Body of pancreas (tissue), 4 donors: ENCODE measurements at places on chromosomes 13 and 19.

DNA sequence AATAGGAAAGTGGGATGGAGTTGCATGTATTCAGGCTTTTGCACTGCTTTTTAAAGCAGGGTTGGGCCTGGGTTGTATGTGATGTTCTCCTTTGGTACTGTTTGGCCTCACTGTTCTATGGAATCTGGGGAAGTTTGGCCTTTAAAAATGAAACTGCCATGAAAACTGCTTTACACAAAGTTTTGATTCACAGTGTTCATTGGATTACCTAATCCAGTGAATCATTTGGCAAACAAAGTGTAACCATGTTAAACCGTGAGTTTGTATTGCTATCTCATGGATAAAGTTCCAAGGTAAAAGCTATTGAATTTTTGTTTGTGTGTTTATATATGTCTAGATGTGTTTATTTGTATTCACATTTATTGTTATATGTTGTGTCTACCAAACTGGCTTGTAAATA is 1658.6 kb downstream of the OLFM4 start:
- H3K27ac ChIP-seq: no peak overlapping the region
- no peak for DNase-seq
- no peak overlapping the region for H3K4me3 ChIP-seq
- no peaks in the 10 kb centered on the region for H3K27me3 ChIP-seq

DNA sequence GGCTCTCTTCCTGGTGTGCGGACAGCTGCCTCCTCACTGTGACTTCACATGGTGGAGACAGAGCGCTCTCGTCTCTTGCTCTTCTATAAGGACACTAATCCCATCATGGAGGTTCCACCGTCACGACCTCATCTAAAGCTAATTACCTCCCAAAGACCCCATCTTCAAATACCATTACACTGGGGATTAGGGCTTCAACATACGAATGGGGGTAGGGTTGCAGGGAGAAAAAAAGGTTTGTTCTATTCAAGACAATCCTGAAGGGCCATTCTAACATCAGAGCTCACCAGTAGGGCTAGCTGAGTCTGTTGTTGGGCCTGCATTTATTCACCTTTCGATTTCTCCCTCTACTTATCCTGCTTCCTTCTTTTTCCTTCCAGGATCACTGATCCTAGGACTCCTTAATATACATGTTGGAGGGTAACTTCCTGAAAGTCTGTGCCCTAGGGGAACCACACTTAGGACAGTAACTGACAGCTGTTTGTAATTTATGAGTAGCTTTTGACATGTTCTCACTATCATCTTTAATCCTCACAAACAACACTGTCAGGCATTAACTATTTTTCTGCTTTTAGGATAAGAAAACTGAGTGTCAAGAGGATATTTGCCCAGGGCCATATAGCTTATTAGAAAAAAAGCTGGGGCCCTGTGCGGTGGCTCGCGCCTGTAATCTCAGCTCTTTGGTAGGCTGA is 18.8 kb upstream of the GTF2F2 start:
- H3K27ac ChIP-seq: no peak overlapping the region

DNA sequence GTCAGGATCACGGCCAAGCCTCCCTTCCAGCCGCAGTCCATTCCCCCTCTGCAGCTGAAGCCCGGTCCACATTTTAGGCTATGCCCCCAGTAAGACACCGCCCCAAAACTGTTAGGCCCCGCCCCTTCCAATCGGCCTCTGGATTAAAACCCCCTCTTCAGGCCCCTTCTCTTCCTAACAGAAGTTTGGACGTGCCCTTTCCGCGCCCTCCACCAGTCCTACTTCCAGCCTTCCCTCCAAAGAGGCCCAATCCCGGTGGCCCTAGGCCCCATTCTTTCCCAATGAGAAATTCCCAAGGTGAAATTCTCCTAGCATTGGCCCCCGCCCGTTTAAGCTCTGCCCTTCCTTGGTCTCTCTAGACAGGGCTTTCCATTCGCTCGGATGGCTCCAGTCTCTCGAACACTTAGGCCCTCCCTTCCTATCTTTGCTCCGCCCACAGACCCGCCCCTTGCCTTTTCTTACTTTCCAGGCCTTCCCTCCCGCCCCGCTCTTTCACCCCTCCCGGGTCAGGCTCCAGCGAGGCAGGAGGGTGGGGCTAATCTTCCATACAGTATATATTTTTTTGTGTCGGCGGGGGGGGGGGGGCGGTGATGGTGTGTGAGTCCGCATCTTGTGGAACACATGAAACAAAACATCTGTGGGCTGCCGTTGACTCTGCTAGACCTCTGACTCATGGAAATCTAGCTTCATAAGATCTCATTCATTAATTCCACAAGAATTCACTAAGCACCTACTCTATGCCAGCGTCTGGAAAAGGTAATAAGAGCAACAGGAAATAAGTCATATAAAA is 13.6 kb downstream of the LTBP4 start:
- no peak overlapping the region for H3K4me3 ChIP-seq
- peaks cover 11% of the 10 kb centered on the region for H3K4me1 ChIP-seq
- H3K27me3 ChIP-seq: no peaks in the 10 kb centered on the region
- H3K27ac ChIP-seq: no peak overlapping the region

- H3K4me3 ChIP-seq: no peak overlapping the region
- H3K27me3 ChIP-seq: peaks cover 7% of the 10 kb centered on the region
- peaks cover 14% of the 10 kb centered on the region for H3K4me1 ChIP-seq
- no peaks in the 10 kb centered on the region for H3K36me3 ChIP-seq
- no peak overlapping the region for H3K27ac ChIP-seq
These were observed 3.4 kb upstream of the RFX2 start for GRCh38 chr19:6113616-6114188.

GRCh38 chr13:113916330-113916815 is 52.5 kb upstream of the GAS6 start:
- H3K27ac ChIP-seq: no peak overlapping the region
- H3K27me3 ChIP-seq: no peaks in the 10 kb centered on the region
- no peaks in the 10 kb centered on the region for H3K4me1 ChIP-seq

DNA sequence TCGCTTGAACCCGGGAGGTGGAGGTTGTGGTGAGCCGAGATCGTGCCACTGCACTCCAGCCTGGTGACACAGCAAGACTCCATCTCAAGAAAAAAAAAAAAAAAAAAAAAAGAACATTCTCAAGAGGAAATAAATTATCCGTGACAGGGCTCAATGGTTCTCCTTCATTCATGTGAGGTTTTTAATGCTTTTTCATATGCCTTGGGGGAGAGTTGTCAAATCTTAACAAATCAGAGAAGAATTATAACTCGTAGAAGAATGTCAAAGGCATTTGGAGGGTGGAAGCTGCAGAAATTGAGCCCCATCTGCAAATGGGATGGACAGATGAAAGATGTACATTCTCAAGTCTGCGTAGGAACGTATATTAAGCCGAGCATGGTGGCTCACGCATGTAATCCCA is 34.9 kb upstream of the HOMER3 start:
- H3K27ac ChIP-seq: no peak overlapping the region
- H3K36me3 ChIP-seq: no peaks in the 10 kb centered on the region
- no peak overlapping the region for H3K4me3 ChIP-seq
- no peaks in the 10 kb centered on the region for H3K27me3 ChIP-seq
- no peak for DNase-seq

DNA sequence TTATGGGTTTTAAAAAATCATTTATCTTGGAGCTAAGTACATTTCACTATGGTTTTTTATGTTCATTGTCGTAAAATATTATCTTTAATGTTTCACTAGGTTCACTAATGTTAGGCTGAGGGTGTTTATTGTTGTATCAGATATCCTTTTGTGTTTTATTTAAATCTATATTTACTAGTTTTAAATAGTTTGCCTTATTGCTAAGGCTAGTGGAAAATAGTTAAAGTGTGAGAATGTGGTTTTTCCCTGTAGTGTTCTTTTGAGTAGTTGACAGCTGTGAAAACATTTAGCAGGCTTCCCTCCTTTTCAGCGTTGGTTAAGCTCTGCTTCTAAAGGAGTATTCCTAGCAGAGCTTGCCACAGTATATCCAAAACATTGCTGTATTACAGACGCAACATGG is 139.0 kb downstream of the TM9SF2 start:
- no peaks in the 10 kb centered on the region for H3K4me1 ChIP-seq
- no peak for DNase-seq
- H3K27ac ChIP-seq: no peak overlapping the region
- H3K4me3 ChIP-seq: no peak overlapping the region

- H3K36me3 ChIP-seq: no peaks in the 10 kb centered on the region
- H3K4me3 ChIP-seq: no peak overlapping the region
- peak; percentile 89 for DNase-seq
These were observed 90.0 kb downstream of the WDFY2 start for GRCh38 chr13:51674276-51674675.

GRCh38 chr13:36966404-36966803 is 32.7 kb downstream of the ALG5 start:
- H3K27ac ChIP-seq: no peak overlapping the region
- H3K4me1 ChIP-seq: no peaks in the 10 kb centered on the region
- no peak for DNase-seq
- no peaks in the 10 kb centered on the region for H3K27me3 ChIP-seq

DNA sequence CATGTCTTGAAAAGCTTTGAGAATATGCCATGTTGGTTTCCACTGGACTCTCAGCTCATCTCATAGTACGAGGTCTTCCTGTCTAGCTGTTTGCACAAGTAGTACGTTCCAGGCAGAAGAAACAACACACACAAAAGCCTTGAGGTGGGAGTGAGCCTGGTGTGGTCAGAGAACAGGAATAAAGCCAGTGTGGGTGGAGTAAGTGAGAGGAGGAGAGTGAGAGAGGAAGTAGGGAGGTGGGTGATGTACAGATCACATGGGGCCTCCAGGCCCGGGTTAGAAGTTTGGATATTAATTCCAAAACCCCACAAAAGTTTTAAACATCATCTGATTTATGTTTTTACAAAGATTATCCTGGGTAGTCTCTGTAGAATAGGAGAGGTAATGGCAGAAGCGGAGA is 230.6 kb downstream of the MTUS2 start:
- H3K27me3 ChIP-seq: no peaks in the 10 kb centered on the region
- DNase-seq: no peak
- H3K36me3 ChIP-seq: no peaks in the 10 kb centered on the region
- no peak overlapping the region for H3K4me3 ChIP-seq
- no peaks in the 10 kb centered on the region for H3K4me1 ChIP-seq

- DNase-seq: no peak
- H3K27me3 ChIP-seq: no peaks in the 10 kb centered on the region
- no peaks in the 10 kb centered on the region for H3K36me3 ChIP-seq
- H3K27ac ChIP-seq: no peak overlapping the region
- H3K4me1 ChIP-seq: no peaks in the 10 kb centered on the region
These were observed 394.2 kb downstream of the ITGBL1 start for GRCh38 chr13:101846701-101847100.

- H3K36me3 ChIP-seq: no peaks in the 10 kb centered on the region
- H3K4me1 ChIP-seq: no peaks in the 10 kb centered on the region
- no peaks in the 10 kb centered on the region for H3K27me3 ChIP-seq
- H3K4me3 ChIP-seq: no peak overlapping the region
These were observed 1634.2 kb downstream of the PCDH9 start for GRCh38 chr13:65595916-65596315.

- H3K27me3 ChIP-seq: no peaks in the 10 kb centered on the region
- no peak overlapping the region for H3K4me3 ChIP-seq
- peak; percentile 34 for DNase-seq
- H3K36me3 ChIP-seq: no peaks in the 10 kb centered on the region
- H3K4me1 ChIP-seq: peaks cover 58% of the 10 kb centered on the region
These were observed 11.0 kb downstream of the STK24 start for GRCh38 chr13:98565726-98566565.

DNA sequence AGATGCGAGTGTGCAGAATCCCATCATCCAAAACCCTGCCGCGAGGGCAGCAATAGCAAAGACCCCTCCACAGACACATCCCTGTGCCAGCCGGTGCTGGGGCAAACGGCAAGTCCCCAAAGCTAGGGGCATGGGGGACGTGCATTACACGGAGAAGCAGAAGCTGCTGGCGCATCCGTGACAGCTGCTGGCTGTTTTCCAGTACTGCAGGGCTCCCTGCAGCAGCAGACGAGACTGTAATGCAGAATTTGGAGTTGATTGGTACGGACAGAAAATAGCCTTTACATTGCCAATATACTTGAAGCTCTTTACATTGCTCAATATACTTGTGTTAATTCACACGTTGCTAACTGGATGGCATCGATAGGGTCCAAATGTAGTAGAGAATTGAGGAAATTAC is 77.2 kb upstream of the TMTC4 start:
- H3K4me3 ChIP-seq: no peak overlapping the region
- H3K36me3 ChIP-seq: no peaks in the 10 kb centered on the region
- no peak overlapping the region for H3K27ac ChIP-seq
- no peak for DNase-seq
- H3K27me3 ChIP-seq: no peaks in the 10 kb centered on the region

GRCh38 chr13:46643165-46643777 is 90.3 kb downstream of the LRCH1 start:
- peaks cover 20% of the 10 kb centered on the region for H3K4me1 ChIP-seq
- H3K4me3 ChIP-seq: no peak overlapping the region
- no peaks in the 10 kb centered on the region for H3K36me3 ChIP-seq
- no peak overlapping the region for H3K27ac ChIP-seq
- DNase-seq: no peak
